ENCODE measurements at places on chromosomes 3 and 15.

- no peak for DNase-seq
Measured at GRCh38 chr15:59244337-59244736, 37.7 kb downstream of the LDHAL6B start.

GRCh38 chr15:45128971-45129639, 574 bp downstream of the DUOXA1 start:
- no peak for DNase-seq

DNA sequence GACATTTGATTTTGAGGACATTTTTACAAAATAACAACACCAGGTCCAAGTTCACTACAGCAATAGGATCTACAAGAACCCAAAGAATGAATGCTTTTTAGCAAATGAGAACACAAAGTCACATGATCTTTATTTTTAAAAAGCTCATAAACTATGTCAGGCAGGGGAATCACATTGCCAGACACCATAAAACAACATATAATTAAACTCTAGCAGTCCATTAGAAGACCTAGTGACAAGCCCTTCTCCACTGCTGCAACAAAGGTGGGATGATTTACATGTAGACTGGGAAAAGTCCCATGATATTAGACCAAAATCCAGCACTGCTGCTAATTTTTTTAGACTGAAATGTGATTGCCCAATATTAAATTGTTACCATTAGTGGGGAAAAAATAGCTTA, 92.6 kb downstream of the FHIT start:
- DNase-seq, result no peak

DNA sequence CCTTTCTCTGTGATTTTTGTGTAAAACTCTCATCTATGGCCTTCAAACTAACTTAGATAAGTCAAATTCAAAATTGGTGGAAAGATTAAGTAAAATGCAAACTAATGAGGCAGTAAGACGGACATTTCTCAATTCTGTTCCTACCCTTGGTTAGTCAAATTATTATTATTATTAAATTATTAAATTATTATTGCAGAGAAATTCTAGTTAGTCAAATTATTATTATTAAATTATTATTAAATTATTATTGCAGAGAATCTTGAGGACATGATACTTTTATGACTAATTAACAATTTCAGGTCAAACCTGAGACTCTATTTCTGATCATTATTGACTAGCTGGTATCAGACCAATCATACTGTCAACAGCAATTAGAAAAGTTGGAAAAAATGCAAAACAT, 845.0 kb upstream of the NECTIN3 start:
- no peak for DNase-seq

DNA sequence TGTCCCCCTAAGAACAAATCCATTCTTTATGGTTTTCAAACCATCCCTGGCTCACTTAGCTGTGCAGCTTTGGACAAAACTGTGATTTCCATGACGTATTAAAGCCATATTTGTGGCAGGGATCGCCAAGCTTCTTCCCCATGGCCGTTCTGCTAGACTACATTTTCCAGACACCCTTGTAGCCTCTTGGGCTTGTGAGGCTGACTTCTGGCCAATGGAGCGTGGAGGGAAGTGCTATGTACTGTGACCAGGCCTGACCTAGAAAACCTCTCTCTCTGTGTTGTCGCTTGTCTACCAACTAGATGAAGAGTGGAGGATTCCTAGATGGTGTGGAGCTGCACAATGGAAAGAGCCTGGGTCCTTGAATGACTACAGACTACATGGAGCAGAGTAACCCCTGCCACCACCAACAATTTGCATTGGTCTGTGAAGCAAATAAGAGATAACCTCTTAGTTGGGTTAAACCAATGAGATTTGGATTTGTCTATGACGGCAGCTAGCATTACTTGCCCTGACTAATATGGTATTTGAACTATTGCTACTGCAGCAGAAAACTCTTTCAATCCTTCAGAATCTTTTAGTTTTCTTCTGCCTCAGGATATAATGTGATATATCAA, 22.1 kb upstream of the MGLL start:
- no peak for DNase-seq

- DNase-seq, result no peak
Measured at GRCh38 chr3:8599146-8599545, 45.5 kb downstream of the SSUH2 start.

DNA sequence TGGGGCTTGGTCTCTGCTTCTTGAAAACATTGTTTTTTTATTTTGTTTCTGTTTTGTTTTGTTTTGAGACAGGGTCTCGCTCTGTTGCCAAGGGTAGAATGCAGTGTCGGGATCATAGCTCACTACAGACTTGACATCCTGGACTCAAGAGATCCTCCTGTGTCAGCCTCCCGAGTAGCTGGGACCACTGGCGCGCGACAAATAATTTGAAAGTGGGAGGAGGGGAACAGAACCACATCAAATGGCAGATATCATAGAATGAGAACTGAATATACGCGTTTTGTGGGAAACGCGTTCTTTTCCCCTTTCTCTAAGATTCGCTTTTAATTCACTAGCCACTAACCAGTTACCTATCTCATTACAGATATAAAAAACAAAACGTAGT, 641 bp upstream of the VPS13C start:
- DNase-seq, result no peak

DNA sequence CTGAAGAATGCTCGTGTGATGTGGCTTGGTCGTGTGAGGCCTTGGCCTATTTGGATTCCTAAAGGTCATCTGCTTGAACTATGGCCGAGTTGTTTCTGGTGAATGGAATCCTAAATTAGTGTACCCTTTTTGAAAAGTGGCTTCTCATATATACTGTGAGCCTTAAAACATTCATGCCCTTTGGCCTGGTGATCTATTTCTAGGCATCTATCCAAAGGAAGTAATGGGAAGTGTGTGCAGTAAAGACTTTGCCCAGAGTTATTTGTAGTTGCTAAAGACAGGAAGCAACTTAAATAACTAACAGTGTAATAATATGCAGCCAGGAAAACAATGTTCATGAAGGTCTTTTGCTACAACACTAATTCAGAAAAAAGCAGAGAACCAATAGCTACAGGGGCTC, 3.0 kb downstream of the DGKG start:
- DNase-seq, result no peak

DNA sequence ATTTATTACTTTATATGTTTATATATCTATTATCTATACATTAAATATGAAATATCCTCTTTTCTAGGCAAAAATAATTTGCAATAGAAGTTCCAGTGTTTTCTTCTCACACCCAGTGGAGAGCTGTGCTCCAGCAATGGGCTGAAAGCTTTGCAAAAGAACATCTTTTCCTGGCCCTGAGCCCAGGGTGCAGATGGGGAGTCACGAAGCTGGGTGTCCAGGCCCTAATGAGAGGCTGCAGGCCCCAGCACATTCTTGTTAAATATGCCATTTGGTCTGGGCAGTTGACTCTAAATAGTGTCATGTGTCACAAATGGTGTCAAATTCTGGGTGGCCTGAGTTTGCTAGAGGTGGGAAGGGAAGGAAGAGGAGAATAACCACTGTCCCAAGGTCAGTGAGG, 5.7 kb downstream of the NTRK3 start:
- DNase-seq, result no peak

GRCh38 chr3:171977860-171978259, 61.5 kb upstream of the FNDC3B start:
- DNase-seq, result no peak

All from AG09309 (cell line).